ENCODE measurements at places on chromosomes 2 and 18.

DNA sequence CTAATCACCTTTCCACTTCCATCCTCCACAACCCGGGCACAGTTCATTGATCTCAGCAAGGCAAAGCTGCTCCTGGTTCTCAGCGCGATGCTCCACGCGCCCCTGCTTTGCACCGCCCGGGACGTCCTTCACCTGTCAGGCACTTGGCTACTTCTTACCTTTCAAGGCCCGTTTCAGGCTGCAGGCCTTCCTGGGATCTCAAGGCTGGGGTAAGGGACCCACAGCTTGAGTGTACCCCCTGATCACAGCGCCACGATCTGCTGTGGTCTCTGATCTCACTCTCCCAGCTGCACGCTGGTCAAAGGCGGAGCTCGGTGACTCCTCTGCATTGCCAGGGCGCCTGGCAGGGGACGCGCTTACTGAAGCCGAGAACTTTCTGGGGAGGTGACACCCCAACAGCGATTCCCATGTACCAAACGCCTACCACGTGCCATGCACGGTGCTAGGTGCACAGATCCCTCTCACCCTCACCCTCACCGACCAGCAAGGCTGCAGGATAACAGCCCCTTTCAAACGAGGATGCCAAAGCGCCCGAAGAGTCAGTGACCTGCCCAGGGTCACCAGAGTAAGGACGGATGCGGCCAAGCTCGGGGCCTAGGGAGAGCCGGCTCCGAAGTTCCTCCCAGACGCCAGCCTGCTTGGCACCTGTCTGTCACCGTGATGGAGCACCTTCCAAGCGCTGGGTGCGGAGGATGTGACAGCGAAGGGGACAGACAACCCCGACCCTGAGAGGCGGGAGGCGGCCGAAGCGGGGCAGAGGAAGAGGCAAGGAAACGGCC lies 818 bp downstream of the ITGB1BP1 start:
- no peak for DNase-seq

DNA sequence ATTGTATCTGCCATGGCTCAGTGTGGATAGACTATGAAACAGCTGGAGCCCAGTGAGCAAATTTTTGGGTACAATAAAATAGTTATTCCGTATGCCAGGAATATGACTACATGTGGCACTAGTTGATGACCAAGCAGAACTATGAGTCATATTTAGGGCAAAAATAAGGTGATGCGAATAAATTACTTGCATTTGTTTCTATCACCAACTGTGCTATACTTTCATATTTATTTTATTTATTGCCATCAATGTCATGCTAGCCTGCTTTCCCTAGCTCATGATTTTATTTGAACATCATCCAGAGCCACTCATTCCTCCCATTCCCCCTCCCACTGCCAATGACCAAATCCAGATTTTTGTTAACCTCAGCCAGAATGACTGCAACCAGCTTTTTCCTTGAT lies 13.3 kb upstream of the FAP start:
- no peak for DNase-seq

DNA sequence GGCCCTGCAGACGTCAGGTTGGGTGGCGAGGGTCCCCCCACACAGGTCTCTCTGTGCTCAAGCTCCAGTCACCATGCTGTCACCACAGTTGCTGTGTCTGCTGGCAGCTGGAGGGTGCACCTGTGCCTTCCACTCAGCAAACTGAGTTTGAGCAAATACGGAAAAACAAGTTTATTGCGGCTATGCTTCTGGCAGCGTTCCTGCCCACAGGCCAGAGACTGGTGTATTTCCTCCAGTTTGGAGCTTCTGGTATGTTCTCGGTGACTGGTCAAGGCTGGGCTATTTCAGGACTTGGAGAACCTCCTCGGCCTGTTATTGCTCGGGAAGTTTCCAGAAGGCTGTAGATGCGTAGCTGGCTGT lies 132.6 kb downstream of the SEPTIN10 start:
- DNase-seq: no peak

DNA sequence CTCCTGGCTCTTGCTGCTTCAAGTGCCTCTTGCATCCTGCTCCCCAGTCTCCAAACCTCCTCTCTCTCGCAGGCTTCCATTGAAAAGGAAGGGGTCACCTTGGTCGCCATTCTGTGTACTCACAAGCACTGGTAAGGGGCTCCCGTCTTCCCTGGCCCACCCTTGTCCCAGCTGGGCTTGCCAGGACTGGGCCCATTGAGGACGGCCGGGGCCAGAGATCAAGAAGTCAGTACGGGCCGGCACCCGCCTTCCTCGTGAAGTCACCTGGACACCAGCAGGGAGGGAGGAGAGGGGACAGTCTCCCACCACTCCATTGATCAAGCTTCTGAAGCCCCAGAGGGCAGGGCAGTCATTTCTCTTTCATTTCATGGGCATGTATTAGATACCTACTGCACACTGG lies 16.0 kb upstream of the CATIP start:
- no peak for DNase-seq

- no peak for DNase-seq
These were observed 5.0 kb upstream of the PKDCC start for GRCh38 chr2:42042631-42043355.

- DNase-seq: no peak
These were observed 126.8 kb downstream of the SLC8A1 start for GRCh38 chr2:40325116-40325515.

- no peak for DNase-seq
These were observed 72.0 kb downstream of the NYAP2 start for GRCh38 chr2:225471482-225471881.

- no peak for DNase-seq
These were observed 807.8 kb upstream of the CDH2 start for GRCh38 chr18:28984731-28985130.

- DNase-seq: no peak
These were observed 231.7 kb downstream of the PARD3B start for GRCh38 chr2:204776781-204777559.

- no peak for DNase-seq
These were observed 1466.1 kb downstream of the SUCLG1 start for GRCh38 chr2:82992968-82993367.

GRCh38 chr2:123688231-123688940 lies 336.7 kb upstream of the CNTNAP5 start:
- no peak for DNase-seq

- DNase-seq: no peak
These were observed 162.3 kb upstream of the CCDC68 start for GRCh38 chr18:55121397-55122170.

DNA sequence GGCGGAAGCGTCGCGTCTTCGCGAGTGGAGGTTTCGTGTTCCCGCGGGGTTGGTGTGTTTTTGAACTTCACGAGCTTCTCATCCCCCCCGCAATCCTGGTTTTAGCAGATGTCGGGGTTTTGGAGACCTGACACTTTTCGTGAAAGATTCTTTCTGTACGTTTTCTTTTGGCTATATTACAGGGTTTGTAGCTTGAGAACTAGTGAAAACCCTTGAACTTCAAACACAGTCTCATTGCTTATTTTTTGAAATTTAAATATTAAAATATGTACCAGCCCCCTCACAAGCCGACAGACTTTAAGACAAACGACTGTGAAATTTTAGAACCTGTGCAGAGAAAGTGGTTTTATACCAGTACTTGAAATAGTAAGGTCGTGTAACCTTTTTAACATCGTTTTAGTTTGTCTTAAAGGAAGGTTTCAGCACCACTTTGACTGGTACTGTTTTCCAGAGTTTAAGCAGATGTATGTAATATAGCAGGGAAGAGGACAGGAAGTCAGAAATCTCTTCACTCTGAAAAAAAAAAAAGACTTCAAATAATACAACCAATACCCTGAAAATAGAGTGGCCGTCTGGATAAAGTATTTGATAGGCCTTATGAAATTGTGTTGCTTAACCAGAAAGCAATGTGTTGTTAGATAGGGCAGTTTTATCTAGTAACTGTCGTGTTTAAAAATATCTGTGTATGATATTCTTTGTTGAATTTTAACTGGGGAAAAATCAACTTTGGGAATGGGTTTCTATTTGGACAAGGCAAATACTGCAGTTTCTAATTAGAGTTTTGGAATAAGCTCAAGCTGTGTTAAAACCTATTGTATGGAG lies 1.4 kb downstream of the SPATS2L start:
- no peak for DNase-seq

- DNase-seq: no peak
These were observed 119.6 kb downstream of the QPCT start for GRCh38 chr2:37464067-37464466.

GRCh38 chr2:44676379-44676778 lies 265.1 kb upstream of the SIX3 start:
- no peak for DNase-seq

DNA sequence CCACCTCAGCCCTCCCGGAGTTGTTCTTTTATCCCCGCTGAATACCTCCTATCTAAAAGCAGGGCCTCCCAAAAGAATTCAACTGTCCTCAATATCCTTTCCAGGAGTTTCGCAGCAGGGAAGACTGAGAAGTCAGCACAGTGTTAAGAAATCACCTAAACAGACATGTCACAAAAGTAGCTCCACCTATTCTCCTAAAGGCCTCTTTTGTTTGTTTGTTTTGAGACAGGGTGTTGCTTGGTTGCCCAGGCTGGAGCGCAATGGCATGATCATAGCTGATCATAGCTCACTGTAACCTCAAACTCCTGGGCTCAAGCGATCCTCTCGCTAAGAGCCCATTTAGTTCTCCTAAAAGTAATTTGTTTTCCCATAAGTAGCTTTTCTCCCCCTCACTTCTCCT lies 53.8 kb downstream of the TEX44 start:
- DNase-seq: no peak

- DNase-seq: no peak
These were observed 174.7 kb downstream of the MC4R start for GRCh38 chr18:60197671-60198462.

GRCh38 chr2:31522786-31523185 lies 58.0 kb downstream of the SRD5A2 start:
- no peak for DNase-seq

- no peak for DNase-seq
These were observed 212.5 kb downstream of the LRRTM4 start for GRCh38 chr2:77309725-77310124.

DNA sequence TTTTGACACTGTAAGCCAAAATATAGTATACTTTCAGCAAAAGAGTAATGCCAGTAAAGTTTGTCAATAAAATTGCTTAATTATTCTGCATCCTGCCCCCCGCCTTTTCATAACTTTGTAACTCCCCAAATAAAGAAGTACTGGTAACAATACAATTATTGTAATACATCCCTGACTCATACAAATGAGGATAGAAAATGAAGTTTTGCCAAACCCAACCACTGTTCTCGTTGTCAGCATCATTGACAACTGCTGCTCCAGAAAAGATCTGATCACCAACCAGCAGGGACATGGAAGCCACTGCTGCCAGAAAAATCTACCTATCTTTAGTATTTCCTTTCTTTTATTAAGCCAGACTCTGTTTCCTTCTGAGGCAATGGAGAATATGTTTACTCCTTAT lies 27.1 kb downstream of the SCN3A start:
- no peak for DNase-seq

DNA sequence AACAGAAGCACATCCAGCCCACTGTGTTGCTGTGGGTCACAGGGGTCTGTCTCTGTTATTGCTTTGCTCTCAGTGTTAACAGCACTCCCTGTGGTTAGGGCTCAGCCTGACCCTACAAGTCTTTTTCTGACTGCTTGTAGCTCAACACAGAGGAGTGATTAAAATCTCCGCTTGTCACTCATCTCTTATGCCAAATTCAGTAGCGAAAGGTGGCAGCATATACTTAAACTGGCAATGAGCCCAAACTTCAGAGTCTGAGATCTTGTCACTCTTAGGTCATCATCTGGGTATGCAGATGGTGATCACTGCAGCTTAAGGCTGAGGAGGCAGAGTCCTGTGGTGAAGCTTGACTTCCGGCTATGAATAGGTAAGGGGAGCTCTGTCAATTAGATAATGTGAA lies 63.3 kb upstream of the CSRNP3 start:
- DNase-seq: peak; percentile 39

GRCh38 chr18:65876310-65876709 lies 125.5 kb downstream of the CDH7 start:
- no peak for DNase-seq

- DNase-seq: no peak
These were observed 993 bp downstream of the COX7A2L start for GRCh38 chr2:42359965-42360483.
